Progenitor cell of endocrine pancreas (in vitro differentiated cells): ENCODE measurements at places on chromosomes 12 and 14.

DNA sequence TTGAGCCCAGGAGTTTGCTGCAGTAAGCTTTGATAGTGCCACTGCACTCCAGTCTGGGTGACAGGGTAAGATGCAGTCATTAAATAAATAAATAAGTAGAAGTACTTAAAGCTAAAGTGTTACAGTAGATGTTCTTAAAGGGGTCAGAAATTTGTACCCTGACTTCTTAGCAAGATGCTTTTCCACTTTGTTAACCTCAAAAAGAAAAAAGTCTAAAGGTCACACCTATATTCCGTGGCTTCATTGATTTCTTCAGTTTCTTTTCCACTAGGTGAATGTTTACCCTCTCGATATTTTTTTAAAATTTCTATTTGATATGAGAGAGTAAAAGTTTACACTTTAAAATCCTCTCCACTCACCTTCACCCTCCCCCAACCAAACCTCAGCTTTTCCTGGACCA lies 64.3 kb upstream of the PLEKHA5 start:
- H3K4me1 ChIP-seq: peaks cover 34% of the 10 kb centered on the region
- no peak for DNase-seq
- peak overlapping the region; percentile 94 for H3K27ac ChIP-seq
- H3K27me3 ChIP-seq: no peaks in the 10 kb centered on the region

DNA sequence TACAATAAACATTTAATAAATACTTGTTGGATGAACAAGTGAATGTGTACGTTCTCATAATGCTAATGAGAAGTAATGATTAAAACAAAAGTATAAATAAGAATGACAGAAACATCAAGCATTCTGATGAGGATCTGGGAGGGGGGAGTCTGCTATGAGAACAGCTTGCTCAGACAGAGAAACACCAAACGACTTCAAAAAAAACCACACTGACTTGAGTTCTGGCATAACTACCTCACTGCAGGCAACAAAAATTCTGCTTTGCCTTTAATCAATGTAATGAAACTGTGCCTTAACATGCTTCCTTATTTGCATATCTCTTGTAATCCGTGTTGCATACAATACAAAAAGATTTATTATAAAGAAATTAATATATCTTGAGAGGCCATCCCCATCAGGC lies 295.3 kb upstream of the GARIN6 start:
- no peak for DNase-seq
- no peak overlapping the region for H3K27ac ChIP-seq
- no peaks in the 10 kb centered on the region for H3K36me3 ChIP-seq
- H3K27me3 ChIP-seq: no peaks in the 10 kb centered on the region

DNA sequence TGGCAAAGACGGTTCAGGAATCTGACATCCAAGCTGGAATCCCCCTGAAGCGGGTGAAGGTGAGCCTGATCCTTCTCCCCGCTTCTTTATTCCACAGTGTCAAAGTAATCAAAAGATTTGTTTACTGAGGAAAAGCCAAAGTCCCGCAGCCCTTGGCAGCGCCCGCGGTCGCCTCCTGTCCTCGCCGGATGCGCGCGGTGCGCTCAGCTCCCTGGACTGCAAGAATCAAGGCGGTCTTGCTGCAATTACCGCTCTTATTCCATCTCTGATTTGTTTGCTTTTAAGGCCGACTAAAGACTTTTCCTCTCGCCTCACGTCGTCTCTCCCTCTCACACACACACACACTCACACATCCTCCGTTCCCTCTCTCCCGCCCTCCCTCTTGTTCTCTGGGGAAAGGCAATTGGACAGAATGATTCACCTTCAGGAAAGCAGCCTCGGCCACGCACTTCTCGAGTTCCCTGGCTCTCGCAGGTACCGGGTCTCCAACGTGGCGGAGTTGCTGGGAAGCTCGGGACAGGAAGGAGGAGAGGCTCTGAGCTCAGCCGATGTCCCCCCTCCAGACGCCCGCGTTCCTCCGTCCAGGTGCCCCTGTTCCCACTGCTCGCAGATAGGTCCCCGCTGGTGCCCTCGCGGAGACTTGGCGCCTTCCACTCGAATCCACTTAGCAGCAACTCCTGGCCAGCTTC lies 68.6 kb upstream of the USP15 start:
- DNase-seq: peak; percentile 9
- no peaks in the 10 kb centered on the region for H3K36me3 ChIP-seq
- peak overlapping the region; percentile 80 for H3K4me3 ChIP-seq
- H3K27ac ChIP-seq: no peak overlapping the region
- H3K4me1 ChIP-seq: peaks cover 31% of the 10 kb centered on the region

- H3K36me3 ChIP-seq: no peaks in the 10 kb centered on the region
- peaks cover 4% of the 10 kb centered on the region for H3K4me1 ChIP-seq
- peak overlapping the region; percentile 60 for H3K27ac ChIP-seq
- H3K27me3 ChIP-seq: no peaks in the 10 kb centered on the region
- DNase-seq: peak; percentile 51
- no peak overlapping the region for H3K4me3 ChIP-seq
Measured at GRCh38 chr12:66107451-66107915, 23.1 kb downstream of the LLPH start.

- H3K27me3 ChIP-seq: no peaks in the 10 kb centered on the region
- DNase-seq: no peak
Measured at GRCh38 chr12:77402716-77403115, 337.3 kb upstream of the E2F7 start.

- no peaks in the 10 kb centered on the region for H3K36me3 ChIP-seq
- no peak overlapping the region for H3K4me3 ChIP-seq
- H3K27me3 ChIP-seq: no peaks in the 10 kb centered on the region
Measured at GRCh38 chr14:83611491-83611890, 1918.5 kb upstream of the FLRT2 start.

GRCh38 chr14:72588521-72588920 lies 305.4 kb downstream of the DPF3 start:
- no peak overlapping the region for H3K27ac ChIP-seq
- no peaks in the 10 kb centered on the region for H3K36me3 ChIP-seq
- DNase-seq: no peak
- no peak overlapping the region for H3K4me3 ChIP-seq
- H3K4me1 ChIP-seq: no peaks in the 10 kb centered on the region

DNA sequence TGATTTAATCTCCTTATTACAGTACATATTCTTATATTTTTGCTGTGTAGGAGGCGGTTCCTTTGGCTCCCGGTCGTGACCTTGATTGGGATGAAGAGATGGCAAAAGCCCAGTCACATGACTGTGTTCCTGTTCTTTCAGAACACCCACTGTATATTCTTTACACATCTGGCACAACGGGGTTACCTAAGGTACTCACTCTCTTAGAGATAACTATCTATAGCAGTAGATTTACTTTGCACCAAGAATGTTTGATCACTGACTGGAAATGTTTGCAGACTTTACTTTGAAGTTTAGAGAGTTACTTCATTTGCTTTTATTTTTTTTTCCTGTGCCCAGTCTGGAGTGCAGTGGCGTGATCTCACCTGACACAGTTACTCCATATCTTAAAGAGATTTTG lies 65.2 kb downstream of the ACSS3 start:
- no peak overlapping the region for H3K27ac ChIP-seq
- H3K4me3 ChIP-seq: no peak overlapping the region
- no peaks in the 10 kb centered on the region for H3K27me3 ChIP-seq
- H3K36me3 ChIP-seq: peaks cover 5% of the 10 kb centered on the region
- peaks cover 19% of the 10 kb centered on the region for H3K4me1 ChIP-seq

DNA sequence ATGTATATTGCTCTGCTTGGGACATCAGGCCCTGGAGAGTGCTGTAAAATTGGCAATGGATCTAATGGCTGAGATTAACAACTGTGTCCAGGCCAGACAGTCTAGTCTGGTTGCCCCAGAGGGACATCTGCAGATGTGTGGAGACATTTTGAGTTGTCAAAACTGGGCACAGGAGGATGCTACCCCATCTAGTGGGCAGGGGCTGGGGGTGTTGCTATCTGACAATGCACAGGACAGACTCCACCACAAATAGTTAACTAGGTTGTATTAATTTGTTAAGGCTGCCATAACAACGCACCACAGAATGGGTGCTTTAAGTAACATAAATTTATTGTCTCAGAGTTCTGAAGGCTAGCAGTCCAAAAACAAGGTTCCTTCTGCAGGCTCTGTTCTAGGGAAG lies 302.5 kb upstream of the AMIGO2 start:
- H3K27me3 ChIP-seq: no peaks in the 10 kb centered on the region
- H3K36me3 ChIP-seq: no peaks in the 10 kb centered on the region
- H3K27ac ChIP-seq: no peak overlapping the region

DNA sequence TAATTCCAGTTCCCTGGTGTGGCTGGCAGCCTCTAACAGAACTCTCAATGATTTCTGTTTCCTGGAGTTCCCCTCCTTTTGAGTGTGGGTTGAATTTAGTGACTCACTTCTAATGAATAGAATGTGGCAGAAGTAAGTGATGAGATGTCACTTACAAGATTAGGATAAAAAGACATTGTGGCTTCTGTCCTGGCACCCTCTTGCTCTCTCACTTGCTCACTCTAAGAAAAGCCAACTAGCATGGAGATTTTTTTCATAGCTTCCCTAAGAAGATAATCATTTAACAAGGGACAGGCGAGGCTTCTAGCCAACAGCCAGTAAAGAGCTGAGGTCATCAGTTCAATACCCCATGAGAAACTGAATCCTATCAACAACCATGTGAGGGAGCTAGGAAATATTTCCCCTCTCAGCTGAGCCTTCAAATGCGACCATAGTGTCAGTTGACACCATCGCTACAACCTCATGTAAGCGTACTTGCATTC lies 156.7 kb downstream of the TMTC3 start:
- H3K4me3 ChIP-seq: no peak overlapping the region
- H3K27ac ChIP-seq: peak overlapping the region; percentile 53
- no peaks in the 10 kb centered on the region for H3K36me3 ChIP-seq
- peaks cover 16% of the 10 kb centered on the region for H3K4me1 ChIP-seq

GRCh38 chr12:52232674-52233461 lies at the start of gene KRT7:
KRT7 (plus strand) TSS chr12:52233243; CDS start chr12:52233297, 54 bp downstream.
- peak within 1 kb of the TSS; percentile 60 for H3K4me3 ChIP-seq
- H3K27ac ChIP-seq: peak within 1 kb of the TSS; percentile 17
- H3K27me3 ChIP-seq: peaks cover 58% of the 10 kb centered on the region
- peaks cover 25% of the 10 kb centered on the region for H3K4me1 ChIP-seq

DNA sequence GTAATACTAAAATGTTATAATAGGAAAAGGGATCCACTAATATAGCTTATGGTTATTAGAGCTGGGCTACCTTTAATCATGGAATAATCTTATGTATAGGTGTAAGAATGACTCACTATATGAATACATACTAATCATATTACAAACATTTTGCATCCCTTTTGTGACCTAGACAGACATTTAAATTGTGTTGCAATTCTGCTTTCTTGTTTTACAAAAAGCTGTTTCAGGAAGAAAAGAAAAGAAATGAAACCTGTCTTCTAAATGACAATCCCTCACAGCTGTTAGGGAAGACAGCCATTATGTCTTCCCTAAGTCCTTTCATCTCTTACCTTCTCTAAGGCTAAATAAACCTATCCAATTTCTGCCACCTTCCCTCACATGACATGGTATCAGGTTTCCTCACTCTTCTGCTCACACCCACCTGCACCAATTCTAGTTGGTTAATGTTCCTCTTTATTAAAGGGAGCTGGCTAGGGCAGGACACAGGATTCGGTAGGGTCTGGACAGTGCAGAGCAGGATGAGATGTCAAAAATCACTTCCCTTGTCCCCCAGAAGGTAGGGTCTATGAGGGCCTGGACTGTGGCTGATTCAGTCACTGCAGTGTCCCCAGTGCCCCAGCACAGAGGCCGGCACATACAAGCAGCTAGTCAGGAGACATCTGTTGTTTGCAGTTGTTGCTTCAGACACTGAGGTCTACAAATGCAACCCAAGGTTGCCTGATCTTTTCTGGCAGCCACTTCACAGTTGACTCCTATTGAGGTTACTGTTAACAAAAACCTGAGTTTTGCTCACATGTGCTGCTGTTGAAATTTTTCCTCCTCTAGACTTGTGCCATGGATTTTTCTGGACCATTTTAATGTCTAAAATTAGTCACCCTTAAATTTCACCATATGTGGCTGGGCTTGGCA lies 3.7 kb downstream of the DHRS7 start:
- peak overlapping the region; percentile 79 for H3K27ac ChIP-seq
- no peaks in the 10 kb centered on the region for H3K27me3 ChIP-seq
- H3K4me1 ChIP-seq: peaks cover 28% of the 10 kb centered on the region
- no peak for DNase-seq

GRCh38 chr12:29245246-29245645 lies 96.2 kb downstream of the FAR2 start:
- H3K4me3 ChIP-seq: no peak overlapping the region
- DNase-seq: no peak
- H3K36me3 ChIP-seq: peaks cover 1% of the 10 kb centered on the region

GRCh38 chr12:109803678-109804077 lies 29.5 kb downstream of the TRPV4 start:
- H3K4me1 ChIP-seq: no peaks in the 10 kb centered on the region
- H3K27ac ChIP-seq: no peak overlapping the region
- H3K4me3 ChIP-seq: no peak overlapping the region
- no peak for DNase-seq
- H3K27me3 ChIP-seq: no peaks in the 10 kb centered on the region

GRCh38 chr14:55070981-55071411 lies 19.5 kb downstream of the MAPK1IP1L start:
- no peak overlapping the region for H3K4me3 ChIP-seq
- peaks cover 3% of the 10 kb centered on the region for H3K4me1 ChIP-seq
- H3K36me3 ChIP-seq: peaks cover 11% of the 10 kb centered on the region
- no peaks in the 10 kb centered on the region for H3K27me3 ChIP-seq
- H3K27ac ChIP-seq: no peak overlapping the region
